SK-N-SH (cell line): ENCODE measurements at places on chromosomes 1 and 21. TPM values are rescaled to one million over a fixed set of nuclear protein-coding genes. Genes with fewer than 3 reads are reported as not detected.

PKLR gene
- polyA plus RNA-seq: 0.03 TPM in 1 of 2 replicates, not detected in the other

PDC gene
- polyA plus RNA-seq: not detected in 2 replicates

SLC6A9 gene
- polyA plus RNA-seq: 3.6 and 3.9 TPM in 2 replicates

TDRD5 gene
- not detected in 2 replicates for polyA plus RNA-seq

PFKFB2 gene
- 1.8 and 2.8 TPM in 2 replicates for polyA plus RNA-seq

TNFSF4 gene
- 25.9 and 44.6 TPM in 2 replicates for polyA plus RNA-seq

ITPKB gene
- polyA plus RNA-seq: 1.8 and 2.4 TPM in 2 replicates

OR10Z1 gene
- polyA plus RNA-seq: not detected in 2 replicates

LCE1A gene
- not detected in 2 replicates for polyA plus RNA-seq

CCDC27 gene
- not detected in 2 replicates for polyA plus RNA-seq

WLS gene
- 69.0 and 73.7 TPM in 2 replicates for polyA plus RNA-seq

FAM110D gene
- 0.50 and 0.64 TPM in 2 replicates for polyA plus RNA-seq

DCDC2B gene
- not detected in 2 replicates for polyA plus RNA-seq

RAB3B gene
- 10.2 and 12.4 TPM in 2 replicates for polyA plus RNA-seq

OR2T11 gene
- not detected in 2 replicates for polyA plus RNA-seq

RSPH1 gene
- 0.97 and 1.1 TPM in 2 replicates for polyA plus RNA-seq

DNA sequence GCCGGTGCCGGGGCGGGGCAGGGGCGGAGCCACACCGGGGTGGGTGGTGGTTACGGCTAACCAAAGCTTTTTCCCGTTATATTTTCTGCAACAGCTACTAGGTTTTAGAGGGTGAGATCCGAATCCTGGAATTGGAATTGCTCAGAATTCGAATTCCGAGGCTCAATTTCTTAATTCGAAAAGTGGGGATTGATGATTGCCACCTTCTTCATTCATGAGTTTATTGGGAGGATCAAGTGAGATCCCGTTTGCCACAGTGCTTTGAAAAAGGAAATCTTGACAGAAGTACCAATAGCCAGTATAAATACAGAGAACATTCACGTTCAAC is 207 bp upstream of the SVBP start:
- DNase-seq: no peak

GRCh38 chr1:24909388-24909898 is 20.6 kb downstream of the RUNX3 start:
- DNase-seq: no peak

GRCh38 chr1:6391951-6392808 is 1.4 kb downstream of the ACOT7 start:
- no peak for DNase-seq

DNA sequence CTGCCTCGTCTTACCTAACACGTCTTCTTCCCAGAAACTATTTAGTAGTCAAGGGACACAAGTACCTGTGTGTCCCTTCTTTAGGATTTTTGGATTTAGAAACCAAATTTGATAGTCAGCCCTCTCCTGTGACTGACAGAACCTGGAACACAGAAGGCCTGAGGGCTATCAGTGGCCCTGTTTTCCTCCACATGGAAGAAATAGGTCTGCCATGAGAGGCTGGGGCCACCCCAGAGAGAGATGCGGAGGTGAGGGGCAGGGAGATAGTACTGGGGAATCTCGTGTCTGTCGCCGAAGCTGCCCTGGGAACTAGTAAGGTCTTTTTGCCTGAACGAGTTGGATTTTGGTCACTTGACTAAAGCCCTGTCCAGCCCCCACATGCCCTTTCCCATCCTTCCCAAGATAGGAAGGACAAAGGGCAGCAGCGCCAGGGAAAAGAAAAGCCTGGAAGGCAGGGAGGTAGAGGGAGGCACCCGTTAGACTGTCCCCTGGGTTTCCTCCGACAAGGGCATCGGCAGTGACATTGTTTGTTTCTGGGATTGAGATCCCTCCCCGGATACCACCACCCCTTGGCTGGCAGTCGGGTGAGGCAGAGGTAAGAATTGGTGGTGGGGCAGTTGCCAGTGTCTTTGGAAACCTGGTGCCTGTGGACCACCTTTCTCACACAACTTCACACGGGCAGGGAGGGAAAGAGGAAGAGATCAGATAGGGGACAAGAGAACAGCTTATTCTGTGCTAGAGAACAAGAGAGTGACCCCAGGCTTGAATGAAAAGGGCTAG is 19.8 kb downstream of the SMIM12 start:
- DNase-seq: no peak

GRCh38 chr1:180950321-180950720 is 37.6 kb downstream of the KIAA1614 start:
- DNase-seq: peak; percentile 17

GRCh38 chr1:224271106-224271505 is 58.9 kb downstream of the NVL start:
- no peak for DNase-seq

- no peak for DNase-seq
Measured at GRCh38 chr1:87167848-87168525, 160.7 kb upstream of the LMO4 start.

GRCh38 chr1:89545264-89546038 is 20.8 kb downstream of the LRRC8B start:
- no peak for DNase-seq

- DNase-seq: peak; percentile 79
Measured at GRCh38 chr1:113042285-113043143, 30.5 kb upstream of the LRIG2 start.

- no peak for DNase-seq
Measured at GRCh38 chr1:85448358-85448757, 16.6 kb downstream of the DDAH1 start.

DNA sequence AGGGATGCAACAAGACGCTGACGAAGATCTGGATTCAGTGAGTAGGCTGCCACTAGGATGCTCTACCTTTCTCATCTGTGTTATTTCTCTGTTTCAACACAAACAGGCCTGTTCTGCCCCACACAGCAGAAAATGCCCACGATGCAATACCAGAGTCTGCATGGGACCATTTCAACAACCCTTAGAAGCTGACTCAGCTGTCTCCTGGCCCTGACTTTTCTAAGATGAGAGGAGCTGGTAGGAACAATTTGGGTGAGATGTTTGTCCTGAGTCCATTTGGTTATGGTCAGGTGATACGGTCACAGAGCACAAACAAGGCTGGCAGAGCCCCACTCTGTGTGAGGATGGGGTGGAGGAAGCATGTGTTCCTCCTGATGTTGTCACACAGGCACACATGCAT is 11.5 kb upstream of the SLC2A1 start:
- DNase-seq: no peak

GRCh38 chr1:112954945-112955772 is 837 bp downstream of the SLC16A1 start:
- peak; percentile 70 for DNase-seq

DNA sequence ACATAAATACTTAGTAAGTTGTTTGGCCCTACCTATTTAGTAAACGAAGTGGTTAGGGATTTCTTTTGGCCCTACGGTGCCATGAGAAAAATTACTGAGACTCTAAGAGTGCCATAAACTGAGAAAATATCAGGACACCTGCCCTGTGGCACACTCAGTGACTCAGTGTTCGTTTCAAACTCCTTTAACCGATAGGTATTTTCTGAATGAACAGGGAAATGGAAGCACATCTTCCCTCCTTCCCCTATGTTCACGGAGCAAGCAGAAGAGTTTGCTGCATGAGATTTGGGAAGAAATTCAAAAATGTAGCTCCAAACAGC is 134.2 kb downstream of the KAZN start:
- no peak for DNase-seq

DNA sequence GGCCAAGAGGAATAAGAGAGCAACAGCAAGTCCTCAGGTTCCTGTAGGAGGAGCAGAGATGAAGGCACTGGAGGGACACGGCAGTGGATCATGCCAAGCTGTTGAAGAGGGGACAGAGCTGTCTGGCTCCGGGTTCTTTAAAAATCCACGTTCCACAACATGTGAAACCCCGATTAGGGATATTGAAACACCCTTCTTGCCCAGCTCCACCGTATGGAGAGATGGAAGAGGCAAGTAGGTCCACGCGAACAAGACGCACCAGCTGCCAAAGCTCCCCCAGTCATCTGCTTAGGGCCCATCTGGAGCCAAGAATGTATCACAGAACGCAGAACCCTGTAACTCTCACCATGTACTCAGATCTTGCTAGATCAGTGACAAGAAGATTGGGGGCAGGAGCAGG is 3.9 kb downstream of the C1orf198 start:
- no peak for DNase-seq

- no peak for DNase-seq
Measured at GRCh38 chr1:32299327-32299726, 7.4 kb downstream of the HDAC1 start.

DNA sequence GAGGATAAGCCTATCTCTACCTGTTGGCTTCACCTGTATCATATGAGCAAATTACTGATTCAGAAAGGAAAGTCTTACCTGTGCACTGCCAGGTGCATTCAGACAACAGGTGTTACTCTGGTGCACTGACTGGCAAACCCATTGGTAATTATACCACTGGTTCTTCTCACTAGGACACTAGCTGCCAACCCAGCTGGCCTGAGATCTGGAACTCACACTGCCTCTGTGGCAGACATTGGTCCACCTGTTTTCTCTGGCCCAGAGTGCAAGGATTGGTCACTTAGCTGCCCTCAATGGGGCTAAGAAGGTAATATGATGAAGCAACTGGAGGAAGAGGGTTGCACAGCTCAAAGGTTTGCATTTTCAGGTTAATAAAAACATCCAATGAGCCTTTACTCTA is 140.2 kb upstream of the DNAH14 start:
- DNase-seq: no peak

DNA sequence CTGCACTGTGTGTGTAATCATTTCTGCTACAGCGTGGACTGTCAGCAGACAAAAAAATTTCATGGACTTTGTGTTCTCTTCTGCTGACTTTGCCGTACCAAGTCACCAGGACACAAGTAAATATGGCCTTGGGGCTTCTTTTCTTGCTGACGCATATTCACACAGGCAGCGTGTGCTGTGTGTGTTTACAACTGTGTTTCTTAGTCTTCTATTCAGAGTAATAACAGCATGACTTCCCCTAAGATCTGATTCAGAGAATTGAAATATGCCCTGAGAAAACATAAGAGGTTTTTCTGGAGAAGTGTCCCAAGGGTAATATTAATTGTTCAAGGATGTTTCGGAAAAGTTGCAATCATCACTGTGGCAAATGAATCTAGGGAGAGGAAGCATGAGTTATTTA is 47.1 kb upstream of the DYNLT5 start:
- DNase-seq: no peak

GRCh38 chr21:38820471-38821239 is 14.9 kb downstream of the ETS2 start:
- no peak for DNase-seq

- no peak for DNase-seq
Measured at GRCh38 chr1:37661401-37661800, 26.7 kb upstream of the RSPO1 start.

- no peak for DNase-seq
Measured at GRCh38 chr1:226344441-226345259, 35.7 kb upstream of the LIN9 start.

DNA sequence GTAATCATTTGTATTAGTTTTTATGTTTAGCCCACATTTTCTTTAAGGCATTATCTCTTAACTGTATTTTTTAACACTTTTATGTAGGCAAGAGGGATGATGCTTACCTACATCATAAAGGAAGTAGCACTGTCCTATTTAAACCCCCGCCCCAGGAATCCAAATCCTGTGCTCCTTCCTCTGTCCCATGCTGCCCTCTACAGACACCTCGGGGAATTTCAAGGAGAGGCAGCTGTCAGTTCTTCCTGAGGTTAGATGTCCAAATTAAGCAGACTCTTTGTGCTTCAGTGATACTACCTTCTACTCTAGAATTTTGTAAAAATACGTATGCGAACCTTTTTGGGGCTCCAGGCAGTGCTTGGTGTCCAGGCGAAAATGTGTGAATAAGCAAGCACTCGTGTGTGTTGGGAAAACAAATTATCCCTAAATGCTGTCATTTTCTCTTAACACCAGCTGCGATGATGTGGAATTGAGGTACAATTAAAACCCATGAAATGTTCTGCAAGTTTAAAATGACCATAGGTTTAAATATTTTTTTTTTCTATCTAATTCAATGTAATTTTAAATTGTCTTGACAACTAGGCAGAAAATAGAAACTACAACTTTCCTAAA is 19.2 kb downstream of the CRCT1 start:
- DNase-seq: peak; percentile 45

DNA sequence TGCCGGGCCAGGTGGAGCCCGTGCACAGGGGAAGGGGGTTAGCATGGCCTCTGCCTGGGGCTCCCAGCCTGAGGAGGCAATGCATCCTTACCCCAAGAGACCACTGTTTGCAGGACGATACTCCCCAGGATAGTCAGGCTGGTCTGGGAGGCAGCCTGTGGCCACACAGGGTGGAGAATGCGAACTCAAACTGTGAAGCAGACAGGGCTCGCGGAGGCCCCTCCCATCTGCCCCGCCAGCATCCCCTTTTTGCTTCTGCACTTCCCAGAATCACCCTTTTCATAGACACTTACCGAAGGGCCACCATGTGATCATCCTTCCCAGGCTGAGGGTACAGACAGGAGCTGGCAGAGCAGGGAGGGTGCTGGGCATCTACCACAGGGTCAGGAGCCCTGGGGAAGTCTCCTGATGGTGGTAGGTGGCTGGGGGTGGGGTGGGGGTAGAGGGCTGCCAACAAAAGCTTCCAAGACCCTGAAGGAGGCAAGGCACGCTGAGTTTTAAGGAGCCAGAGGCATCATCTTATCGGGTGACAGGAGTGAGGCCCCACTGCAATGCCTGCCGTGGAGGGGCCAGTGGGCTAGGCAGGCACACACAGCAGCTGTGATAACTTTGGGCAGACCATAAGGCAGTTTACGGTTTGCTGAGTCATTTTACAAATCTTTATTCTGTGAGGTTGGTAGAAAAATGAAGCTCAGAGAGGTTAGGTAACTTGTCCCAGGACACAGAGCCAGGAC is 31.3 kb upstream of the BTG2 start:
- no peak for DNase-seq

DNA sequence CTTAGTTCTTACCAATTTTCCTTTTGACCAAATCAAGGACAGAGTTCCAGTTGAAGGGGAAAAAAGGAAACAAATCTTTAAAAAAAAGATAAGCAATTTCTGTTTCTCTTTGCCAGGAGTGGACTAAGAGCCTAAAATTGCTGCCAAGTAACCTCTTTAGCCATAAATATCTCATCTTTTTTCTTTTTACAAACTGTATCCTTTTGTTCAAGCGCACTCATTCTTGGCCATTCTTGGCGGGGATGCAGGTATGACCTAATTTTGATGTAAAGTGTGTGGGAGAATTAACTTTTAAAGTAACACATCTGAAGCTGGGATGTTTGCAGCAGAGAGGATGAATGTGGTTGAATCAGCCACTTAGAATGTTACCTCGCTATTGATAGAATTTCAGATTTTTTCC is 13.4 kb upstream of the KIF1B start:
- DNase-seq: no peak

GRCh38 chr1:178323067-178323466 is 173.7 kb downstream of the CLEC20A start:
- no peak for DNase-seq

DNA sequence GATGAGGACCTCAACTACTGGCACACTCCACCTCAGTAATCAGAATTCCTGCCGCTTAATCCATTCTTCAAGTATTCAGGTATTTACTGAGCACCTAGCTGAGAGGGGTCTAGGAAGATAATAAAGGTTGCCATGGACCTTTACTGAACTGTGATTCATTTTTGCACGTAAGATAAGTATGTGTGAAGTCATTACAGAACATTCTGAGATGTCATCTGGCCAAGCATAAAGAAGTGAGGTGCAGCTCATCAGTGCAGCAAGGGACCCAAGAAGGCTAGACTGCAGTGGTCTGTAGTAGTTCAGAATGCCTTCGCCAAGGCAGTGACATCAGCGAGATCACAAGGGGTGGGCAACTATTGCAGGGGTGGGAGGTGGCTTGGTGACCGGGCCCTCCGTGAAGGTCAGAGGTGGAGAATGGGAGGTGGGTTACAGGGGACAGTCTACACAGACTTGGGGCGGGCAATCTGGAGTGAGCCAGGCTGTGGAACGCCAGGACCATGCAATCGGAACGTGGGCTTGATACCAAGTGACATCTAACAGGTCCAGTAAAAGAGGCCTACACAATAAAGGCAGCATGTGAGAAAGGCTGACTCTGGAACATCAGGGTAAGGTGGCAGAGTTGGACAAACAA is 107.4 kb downstream of the SLC45A1 start:
- DNase-seq: no peak
